ENCODE measurements at places on chromosomes 11 and 22.

DNA sequence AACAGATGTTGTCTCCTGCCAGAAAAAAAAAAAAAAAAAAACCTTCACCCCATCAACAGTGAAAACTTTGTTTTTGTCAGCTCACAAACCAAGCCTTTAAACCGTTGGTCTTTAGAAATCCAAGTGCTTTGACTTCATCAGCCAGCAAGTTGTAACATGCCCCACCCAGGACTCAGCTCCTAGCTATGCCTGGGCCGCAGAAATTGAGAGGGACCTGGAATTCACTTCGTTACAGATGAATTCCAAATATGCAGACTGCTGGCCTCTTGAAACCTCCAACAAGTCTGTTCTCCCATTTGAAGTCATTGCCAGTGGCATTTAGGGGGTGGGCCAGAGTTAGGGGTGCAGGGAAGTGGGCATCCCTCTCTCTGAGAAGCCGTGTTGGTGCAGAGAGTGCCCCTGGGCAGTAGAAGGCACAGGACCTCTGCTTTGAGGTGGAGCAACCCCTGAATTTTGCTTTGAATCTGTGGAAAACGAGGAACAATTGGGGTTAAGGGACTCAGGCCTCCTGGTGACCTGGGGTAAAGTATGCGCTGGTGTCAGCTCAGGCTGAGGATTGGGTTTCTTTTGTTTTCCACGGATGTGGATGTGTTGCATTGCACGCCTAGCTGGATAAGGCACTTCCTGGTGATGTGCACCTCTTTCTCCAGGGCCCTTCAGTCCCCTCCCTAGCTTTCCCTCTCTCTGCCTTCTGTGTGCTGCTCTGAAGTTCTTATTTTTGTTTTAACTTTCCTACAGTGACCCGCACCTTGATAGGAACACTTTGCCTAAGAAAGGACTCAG lies 109.5 kb downstream of the DBX1 start:
- DNase-seq, result no peak

GRCh38 chr22:47129902-47130635 lies 367.6 kb downstream of the TBC1D22A start:
- DNase-seq, result peak; percentile 44

- no peak for DNase-seq
Measured at GRCh38 chr22:25062386-25063085, 110.0 kb downstream of the KIAA1671 start.

GRCh38 chr22:29647954-29648737 lies 44.7 kb downstream of the NF2 start:
- DNase-seq, result no peak

DNA sequence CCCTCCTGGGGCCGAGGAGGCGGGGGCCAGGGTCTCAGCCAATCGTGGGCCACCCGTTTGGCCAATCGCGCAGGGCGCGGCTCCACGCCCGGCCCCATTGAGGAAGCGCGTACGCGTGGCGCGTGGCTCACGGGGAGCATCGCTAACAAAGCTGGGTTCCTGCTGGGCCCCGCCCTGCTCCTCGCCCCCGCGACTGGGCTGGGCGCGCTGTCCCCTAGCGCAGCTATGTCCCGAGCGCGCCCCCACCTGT lies 614 bp upstream of the ASCL2 start:
- peak; percentile 81 for DNase-seq

GRCh38 chr11:118497831-118498230 lies 29.4 kb upstream of the TTC36 start:
- DNase-seq, result no peak

- no peak for DNase-seq
Measured at GRCh38 chr22:28222052-28222451, 303.0 kb upstream of the PITPNB start.

- DNase-seq, result no peak
Measured at GRCh38 chr11:100338144-100338840, 348.8 kb upstream of the ARHGAP42 start.

DNA sequence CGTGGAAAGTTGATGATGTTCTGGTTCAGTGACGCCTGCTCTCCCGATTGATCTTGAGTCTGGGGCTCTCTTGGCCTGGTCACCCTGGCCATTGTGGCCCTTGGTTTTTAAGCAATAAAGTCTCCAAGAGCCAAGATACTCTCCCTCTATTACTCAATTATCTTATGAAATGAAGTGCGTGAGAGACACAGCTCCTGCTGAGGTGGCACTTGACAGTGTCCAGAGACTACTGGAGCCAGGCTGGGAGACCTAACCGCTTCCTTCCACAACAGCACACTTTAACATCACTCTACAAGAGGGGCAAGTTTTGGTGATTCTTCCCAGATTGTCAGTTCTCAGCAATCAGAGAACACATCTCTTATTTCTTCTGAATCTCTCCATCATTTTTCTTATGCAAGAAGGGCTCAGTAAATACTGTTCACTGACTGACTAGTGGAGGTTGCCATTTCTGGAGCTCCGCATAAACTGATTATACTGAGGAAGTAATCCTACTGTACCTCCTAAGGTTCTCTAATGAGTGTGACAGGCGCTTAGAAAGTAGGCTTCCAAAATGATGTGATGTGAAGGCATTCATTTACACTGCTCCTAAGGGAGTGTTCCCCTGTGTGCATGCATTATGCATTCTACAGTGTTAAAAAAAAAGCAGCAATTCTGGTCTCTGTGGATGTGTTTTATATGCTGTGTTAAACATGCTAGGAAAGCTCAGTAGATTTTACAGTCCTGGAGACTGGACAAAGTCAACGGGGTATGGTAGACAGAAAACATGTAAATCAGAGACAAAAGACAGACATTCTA lies 968.0 kb downstream of the OPCML start:
- DNase-seq, result no peak

DNA sequence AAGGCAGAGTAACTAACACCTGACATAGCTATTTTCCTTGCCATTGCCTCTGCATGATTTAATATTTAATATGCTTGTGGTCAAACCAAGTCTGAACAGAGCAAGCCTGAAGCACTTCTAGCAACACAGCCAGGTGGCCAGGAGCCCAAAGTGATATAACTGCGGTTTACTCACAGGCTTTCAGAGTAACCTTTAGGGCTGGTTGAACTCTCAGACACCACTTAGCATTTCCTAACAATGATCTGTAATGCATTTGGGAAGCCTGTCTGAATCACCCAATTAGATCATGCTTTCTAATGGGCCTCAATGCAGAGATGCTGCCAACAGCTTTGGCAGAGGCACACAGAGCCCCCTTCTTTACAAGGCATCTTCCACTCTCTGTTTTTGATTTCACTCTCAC lies 96.1 kb downstream of the FDX1 start:
- DNase-seq, result no peak

DNA sequence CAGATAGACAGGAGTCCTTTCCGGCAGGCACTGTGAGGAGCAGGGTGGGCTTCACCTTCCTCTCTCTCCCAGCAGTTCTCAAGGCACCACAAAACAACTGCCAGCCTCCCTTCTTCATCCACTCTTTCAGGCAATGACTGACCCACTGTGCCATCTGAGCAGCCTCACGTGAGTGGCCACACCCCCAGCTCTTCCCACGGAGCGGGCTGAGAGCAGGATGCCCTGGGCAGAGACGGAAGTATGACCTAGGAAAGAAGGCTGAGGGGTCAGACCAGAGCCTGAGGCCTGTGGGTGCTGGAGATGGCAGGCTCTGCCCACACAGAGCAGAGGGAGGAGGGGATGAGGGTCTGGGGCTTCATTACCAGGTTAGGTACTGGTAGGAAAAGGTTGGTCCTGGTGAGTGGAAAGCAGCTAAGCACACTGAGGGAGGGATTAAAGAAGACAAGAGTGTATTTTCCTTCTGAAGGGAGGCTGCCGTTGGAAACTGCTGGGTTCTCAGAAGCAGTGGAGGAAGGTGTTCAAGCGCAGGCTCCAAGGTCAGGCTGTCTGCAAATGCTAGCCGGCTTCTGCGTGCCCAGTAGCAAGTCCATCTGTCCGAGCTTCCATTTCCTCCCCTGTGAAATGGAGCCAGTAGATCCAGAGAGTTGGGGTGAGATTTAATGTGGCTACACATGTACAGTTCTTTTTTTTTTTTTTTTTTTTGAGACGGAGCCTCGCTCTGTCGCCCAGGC lies 4.6 kb downstream of the NLRP6 start:
- no peak for DNase-seq

DNA sequence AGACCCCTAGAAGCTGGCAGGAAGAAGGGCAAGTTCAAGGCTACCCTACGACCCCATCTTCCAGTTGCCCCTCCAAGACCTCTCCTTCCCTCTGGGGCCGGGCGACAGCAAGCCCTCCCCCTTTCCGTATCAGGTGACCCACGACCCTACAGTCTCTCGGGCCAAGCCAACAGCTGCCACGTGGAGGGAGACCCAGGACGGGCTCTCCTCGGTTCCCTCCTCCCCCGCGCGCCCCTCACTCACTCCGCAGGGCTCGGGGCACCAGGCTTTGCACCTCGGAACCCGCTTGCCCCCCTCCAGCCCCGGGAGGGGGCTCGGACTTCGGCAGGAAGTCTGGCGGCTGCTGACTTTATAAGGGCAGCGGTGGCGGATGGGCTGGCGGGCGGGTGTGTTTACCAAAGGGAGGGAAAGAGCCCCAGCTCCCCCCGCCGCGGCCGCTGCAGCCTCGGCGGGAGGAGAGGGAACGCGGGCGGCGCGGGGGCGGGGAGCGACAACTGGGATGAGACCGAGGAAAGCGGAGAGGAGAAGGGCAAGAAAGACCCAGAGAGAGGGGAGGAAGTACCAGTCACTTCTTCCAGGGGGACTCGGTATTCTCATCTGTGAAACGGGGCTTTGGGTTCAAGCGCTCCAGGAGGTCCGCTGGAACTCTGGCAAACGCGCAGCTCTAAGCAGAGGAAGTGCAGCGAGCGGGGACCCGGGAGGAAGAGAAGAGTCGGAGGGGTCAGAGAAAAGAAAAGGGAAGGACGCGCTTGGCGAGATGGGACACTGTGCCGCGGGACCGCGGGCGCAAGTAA lies 767 bp downstream of the SLC43A1 start:
- peak; percentile 28 for DNase-seq

DNA sequence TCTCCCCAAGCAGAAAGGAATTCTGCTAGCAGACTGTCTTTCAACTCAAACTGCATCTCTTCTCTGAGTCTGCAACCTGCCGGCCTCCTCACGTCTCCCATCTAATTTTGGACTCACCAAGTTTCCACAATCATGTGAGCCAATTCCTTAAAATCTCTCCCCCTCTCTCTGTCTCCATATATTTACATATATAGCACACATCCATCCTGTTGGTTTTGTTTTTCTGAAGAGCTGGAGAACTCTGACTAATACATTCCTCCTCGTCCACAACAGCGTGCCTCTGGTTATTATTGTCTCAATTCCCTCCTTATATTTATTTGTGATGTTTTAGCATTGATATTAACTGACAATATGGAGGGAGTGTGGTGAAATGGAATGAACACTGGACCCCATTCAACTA lies 29.6 kb upstream of the FJX1 start:
- no peak for DNase-seq

DNA sequence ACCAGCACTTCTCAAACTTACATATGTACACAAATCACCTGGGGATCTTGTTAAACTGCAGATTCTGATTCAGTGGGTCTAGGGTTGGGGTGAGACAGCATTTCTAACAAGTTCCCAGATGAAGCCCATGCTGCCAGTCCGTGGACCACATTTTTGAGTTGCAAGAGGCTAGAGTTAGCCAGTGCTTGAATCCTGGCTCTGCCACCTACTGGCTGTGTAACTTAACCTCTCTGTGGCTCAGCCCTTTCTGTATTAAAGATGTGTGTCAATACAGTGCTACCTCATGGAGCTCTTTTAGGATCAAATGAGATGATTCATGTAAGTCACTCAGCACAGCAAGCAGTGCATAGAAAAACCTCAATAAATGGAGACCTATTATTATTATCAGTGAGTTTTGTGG lies 90.2 kb upstream of the ISX start:
- no peak for DNase-seq

DNA sequence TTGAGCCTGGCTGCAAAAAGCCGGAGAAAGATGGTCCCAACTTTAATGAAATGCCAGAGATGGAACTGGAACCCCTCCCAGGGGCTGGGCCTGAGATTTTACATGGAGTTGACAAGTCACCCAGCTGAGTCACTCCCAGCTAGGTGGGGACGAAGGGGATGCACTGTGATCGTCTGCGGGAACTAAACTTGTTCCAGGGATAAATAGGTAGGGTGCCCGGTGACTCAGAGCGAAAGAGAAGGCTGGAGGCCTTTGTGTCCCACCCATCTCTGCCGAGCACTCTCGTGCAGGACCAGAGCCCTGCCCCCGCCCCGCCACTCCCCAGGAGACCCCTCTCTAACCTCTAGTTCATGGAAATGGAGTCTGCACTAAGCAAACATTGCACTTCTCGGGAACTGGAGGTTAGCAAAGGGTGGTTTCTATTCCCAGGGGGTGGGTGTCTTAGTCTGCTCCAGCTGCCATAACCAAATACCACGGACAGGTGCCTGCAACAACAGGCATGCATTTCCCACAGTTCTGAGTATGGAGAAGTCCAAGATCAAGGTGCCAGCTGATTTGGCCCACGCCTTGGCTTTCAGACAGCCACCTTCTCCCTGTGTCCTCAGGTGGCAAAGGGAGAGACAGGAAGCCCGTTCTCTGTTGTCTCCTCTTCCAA lies 60.7 kb upstream of the FADD start:
- no peak for DNase-seq

Measured in inflammatory macrophage (primary cell).